ENCODE measurements at places on chromosomes 3 and 15.

- no peak for DNase-seq
Observed at GRCh38 chr3:122902326-122902725, 107.5 kb downstream of the SLC49A4 start.

GRCh38 chr3:51798411-51798963 lies 19.4 kb upstream of the IQCF6 start:
- no peak for DNase-seq

GRCh38 chr3:125075738-125076137 lies 19.9 kb upstream of the HEG1 start:
- DNase-seq, result no peak

DNA sequence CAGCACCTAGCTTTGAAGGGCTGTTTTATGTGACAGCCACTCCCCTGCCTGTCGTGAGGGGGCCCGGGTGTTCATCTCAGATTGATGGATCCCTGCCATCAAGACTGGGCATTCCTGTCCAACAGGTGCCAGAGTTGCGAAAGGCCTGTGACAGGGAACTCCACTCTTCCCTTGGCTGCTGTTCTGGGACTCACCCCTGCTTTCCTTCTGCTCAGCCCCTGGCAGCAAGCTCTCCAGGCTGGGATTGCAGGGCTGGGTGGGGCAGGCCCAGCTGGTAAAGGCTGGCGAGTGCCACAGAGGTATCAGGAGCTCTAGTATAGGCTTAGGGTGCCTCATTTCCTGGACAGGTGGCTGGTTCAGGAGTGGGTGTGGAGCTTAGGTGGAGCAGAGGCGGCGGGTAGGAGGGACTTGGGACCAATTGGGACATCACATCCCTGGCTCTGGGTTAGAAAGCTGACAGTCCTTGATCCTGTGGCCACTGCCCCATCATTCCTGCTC lies at the start of gene PLA2G4B:
TSS of gene PLA2G4B (plus strand) at position 448 of the 498 bp plus-strand sequence. CDS start 67 bp downstream, outside the sequence.
- DNase-seq, result no peak

DNA sequence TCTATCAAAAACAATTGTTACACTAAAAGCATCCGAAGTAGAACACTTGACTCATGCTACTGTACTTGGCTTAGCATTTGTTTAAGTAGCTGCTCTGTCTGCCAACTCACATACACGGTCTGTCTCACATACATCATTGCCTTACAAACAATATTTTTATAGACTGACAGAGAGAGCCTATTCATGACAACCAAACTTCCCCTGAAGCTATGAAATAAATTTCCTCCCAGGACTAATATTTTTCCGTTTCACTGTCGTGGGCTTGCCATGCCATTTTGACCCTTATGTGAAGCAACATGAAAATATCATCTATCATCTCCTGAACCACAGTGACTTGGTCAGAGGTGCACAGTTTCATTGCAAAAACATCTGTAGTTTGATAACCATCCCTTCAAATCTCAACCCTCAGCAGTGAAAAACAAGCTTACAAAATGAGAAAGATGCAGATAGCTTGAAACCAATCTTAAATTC lies 66.5 kb upstream of the PYGO1 start:
- no peak for DNase-seq

GRCh38 chr15:91769894-91770293 lies 83.6 kb upstream of the SLCO3A1 start:
- DNase-seq, result no peak

DNA sequence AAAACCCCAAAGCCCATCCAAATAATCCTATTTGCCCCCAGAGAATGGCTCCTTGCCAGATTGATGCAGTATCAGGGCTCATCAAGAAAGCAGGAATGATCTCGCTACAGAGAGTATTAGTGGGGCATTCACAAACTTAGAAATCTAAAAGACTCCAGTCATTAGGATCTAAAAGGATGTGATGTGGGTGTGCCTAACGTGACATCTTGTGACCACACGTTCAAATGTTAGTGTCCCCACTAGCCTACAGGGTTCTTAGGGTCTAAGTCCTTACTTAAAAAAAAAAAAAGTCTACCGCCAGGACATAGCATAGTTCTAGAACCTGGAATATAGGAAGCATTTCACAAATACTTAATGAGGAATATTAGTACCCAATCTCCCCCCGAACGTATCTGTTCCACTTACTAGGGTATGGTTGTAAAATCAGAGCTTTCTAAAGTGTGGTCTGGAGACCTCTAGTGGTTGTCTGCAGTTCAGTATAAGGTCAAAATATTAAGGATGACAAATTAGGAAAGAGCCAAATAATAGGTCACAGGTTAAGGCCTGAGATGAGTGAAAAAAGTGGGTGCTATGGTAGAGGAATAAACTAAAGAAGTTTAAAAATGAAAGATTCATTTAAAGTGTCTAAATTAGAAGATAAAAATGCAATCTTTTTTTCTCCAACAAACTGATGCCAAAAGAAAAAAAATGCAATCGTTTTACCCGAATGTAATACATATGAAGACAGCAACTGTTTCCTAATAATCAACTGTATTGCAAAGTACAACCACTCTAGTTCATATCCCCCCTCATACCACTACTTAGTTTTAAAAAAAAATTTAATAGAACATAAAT lies 4.2 kb upstream of the CHRM5 start:
- DNase-seq, result no peak

- no peak for DNase-seq
Observed at GRCh38 chr15:96553006-96553405, 222.5 kb downstream of the NR2F2 start.

DNA sequence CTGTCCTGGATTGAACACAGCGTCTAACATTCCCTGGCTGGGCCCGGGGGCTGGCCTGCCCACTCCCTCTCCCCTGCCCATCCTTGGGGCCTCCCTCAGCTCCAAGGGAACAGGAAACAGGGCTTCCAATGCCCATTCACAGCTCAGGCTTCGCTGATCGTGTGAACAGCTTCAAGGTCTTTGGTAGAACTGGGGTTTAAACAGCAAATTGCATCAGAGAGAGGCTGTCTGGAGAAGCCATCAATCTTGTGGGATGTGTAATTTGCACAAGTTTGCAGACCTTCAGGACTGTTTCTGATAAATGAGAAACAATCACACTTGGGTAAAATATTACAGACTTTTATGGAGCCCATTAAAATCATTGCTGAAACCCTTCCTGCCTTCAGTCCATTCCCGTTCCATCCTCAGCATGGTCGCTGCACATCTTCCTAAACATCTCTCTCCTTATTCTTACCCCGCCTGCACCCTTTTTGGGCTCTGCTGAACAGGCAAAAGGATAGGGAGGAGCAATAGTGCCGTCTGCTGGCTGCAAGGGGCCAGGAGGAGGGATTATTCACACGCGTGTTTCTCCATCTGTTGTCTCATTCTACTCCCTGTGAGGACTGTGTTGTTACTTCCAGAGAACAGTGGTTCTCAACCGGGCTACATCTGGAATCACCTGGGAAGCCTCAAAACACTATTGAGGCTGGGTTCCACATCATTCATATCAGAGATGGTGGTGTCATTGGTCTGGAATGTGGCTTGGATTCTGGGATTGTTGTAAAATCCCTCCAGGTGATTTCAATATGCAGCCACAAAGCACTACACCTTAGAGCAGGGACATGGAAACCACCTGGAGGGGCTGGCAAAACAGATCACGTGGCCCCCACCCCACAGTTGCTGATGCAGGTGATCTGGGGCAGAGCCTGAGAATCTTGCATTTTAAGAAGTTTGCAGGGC lies 116.3 kb downstream of the CLSTN2 start:
- no peak for DNase-seq
